ENCODE measurements at places on chromosomes 7 and 10. TPM values are rescaled to one million over a fixed set of nuclear protein-coding genes. Genes with fewer than 3 reads are reported as not detected.

- no peak for DNase-seq
Observed at GRCh38 chr7:77867537-77867865, 68.9 kb downstream of the PHTF2 start.

DNA sequence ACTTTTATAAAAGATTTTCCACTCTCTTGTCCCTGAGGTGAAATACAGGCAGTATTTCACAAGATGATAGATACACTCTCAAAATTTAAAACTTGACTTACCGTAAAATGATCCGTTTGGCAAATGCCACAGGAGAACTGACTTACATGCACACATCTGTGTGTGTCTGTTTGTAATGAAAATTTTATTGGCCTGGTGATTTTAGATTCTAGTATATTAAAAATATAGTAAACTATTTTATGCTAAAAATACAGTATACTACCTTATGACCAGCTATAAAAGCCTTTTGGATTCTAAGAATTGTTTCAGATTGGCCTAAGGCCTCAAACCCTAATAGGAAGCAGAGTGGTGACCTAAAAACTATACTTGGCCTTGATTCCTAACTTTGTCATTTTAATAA lies 362.7 kb downstream of the IPMK start:
- DNase-seq: no peak

DNA sequence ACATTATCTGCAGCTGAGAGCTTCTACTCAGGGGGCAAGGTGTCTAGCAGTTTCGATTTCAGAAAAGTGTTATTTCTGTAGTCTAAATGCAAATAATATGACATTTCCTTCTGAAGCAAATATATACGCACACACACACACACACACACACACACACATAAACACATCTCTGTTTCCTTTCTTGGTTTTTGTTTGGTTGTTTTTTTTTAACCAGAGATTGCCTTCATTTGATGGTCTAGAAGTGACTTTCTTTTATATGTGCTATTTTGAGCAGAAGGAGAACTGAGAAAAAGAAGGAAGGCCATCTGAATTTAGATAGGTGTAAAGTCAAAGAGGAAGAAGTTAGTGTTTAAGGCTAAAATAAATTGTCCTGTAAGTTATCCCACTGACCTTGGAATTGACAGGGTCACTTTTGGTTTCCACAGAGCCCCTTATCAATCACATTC lies 142.2 kb downstream of the TRIL start:
- no peak for DNase-seq

GRCh38 chr7:88040694-88041093 lies 106.6 kb downstream of the ADAM22 start:
- no peak for DNase-seq

DNA sequence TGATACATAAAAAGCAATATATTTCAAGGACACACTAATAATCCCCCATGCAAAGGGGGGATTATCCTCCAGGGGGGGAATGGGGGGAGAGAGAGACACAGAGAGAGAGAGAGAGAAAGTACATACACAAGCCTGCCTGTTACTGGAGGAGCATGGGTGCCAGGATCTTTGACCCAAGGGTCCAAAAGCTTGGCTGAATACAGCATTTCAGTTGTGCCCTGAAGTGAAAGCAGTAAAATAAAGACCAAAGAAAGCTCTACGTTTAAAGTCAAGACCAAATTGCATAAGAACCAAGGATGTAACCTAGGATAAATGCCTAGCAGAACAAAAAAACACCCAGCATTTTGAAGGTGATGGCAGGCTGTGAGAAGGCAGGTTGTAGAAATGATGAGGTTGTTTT lies 27.8 kb upstream of the ITGB8 start:
- no peak for DNase-seq

DNA sequence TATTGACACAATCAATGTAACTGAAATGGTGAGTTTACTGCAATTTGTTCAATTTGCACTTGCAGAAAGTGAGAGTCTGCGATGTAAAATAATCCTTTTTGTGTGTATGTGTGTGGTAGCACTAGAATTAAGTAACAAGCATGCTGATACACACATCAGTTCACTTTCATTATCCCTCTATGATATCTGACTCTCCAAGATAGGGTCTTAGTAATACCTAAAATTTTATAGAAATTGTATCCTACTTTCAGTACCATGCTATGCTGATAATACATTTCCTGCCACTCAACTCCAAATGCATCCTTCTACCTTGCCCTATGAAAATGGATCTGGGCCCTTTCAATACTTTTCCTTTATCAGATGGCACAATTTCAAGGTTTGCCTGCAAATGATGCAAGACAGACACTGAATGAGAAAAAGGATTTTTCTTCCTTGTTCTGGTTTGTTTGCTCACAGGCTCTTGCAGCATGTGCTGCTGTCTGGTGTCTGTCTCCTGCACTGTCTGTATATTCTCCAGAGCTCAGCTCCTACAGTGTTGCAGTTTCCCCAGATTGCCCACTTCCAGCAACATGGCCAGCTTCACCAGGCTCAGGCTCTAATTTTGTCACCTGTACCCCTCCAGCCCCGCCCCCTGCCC lies 297.9 kb upstream of the HGF start:
- DNase-seq: no peak

The SNX13 gene
- total RNA-seq: 59.2 TPM

The CPXM2 gene
- total RNA-seq: 19.2 TPM
